ENCODE measurements at places on chromosomes 3 and 15. TPM values are rescaled to one million over a fixed set of nuclear protein-coding genes. Genes with fewer than 3 reads are reported as not detected.

The ZKSCAN7 gene
- 1.9 TPM for total RNA-seq

DNA sequence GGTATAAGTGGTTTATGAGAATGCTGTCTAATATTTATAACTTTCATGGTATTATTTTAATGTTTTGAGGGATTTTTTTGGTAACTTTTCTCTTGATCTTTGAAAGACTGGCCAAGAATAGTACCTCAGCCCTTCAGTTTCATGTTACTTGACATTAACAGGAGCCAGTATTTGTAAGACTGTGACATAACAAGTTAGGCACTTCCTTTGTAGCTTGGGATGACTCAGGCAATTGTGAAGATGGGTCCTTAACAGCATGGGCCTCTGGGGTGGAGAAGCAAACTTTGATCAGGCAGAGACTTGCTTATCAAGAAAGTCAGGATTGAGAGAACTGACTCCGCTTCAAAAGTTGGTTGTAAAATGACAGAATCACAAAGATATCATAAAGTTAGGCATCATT, 9.5 kb downstream of the LRRC49 start:
- H3K27me3 ChIP-seq = no peaks in the 10 kb centered on the region
- H3K36me3 ChIP-seq = peaks cover 2% of the 10 kb centered on the region
- H3K27ac ChIP-seq = peak overlapping the region; percentile 73
- DNase-seq = peak; percentile 68
- peaks cover 11% of the 10 kb centered on the region for H3K4me1 ChIP-seq

- no peak overlapping the region for H3K27ac ChIP-seq
- no peaks in the 10 kb centered on the region for H3K4me1 ChIP-seq
- peaks cover 4% of the 10 kb centered on the region for H3K27me3 ChIP-seq
- H3K4me3 ChIP-seq = no peak overlapping the region
Observed at GRCh38 chr3:178603735-178604134, 67.5 kb downstream of the KCNMB2 start.

DNA sequence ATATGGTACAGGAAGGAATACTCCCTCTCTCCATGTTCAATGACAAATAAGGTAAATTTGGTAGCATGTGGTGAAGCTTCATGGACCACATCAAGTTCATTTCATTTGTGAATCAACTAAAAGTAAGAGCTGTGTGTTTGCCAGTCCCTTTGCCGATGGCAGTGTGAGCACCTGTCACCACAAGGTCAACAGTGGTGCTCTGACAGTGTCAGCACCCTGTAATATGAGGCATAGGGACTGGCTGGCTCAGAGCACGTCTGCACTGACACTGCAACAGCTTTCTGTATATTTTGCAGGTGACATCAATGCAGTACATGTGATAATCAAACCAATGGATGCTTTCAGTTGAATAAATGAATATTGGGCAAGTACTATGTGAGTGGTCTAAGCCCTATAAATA, 852.4 kb downstream of the TUSC7 start:
- no peaks in the 10 kb centered on the region for H3K36me3 ChIP-seq
- H3K27ac ChIP-seq = no peak overlapping the region
- DNase-seq = no peak
- no peaks in the 10 kb centered on the region for H3K27me3 ChIP-seq
- no peaks in the 10 kb centered on the region for H3K4me1 ChIP-seq
- no peak overlapping the region for H3K4me3 ChIP-seq

All from endothelial cell of umbilical vein (primary cell).